Endodermal cell (in vitro differentiated cells): ENCODE measurements at places on chromosomes 11 and 22. TPM values are rescaled to one million over a fixed set of nuclear protein-coding genes. Genes with fewer than 3 reads are reported as not detected.
A peak's percentile ranks its signal among the peaks of the same experiment; 100 is the strongest.

GRCh38 chr11:106389101-106389500 lies 311.6 kb downstream of the AASDHPPT start:
- DNase-seq: no peak

Gene POU2AF1
- 0.46 to 0.97 TPM in 2 of 3 replicates, not detected in the other for total RNA-seq

- DNase-seq: no peak
Observed at GRCh38 chr11:104907521-104908185, 9.4 kb upstream of the CASP12 start.

DNA sequence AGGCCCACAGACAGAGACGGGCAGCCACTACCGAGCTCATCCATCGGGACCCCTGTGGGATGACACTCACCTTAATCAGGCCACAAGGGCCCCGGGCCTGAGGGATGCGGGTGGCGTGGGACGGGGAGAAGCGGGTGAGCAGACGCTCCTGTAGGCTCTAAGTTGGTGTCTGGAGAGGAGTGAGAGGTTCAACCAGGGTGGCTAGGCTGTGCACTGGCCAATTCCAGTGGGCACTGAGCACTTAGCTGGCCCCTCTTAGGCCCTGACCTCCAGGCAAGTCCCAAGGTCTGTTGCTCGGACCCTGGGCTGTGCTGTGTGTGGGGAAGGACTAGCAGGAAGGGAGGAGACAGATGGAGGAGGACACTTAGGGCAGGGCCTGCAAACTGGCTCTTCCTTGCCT lies 139.3 kb downstream of the ST3GAL4 start:
- peak; percentile 52 for DNase-seq

DNA sequence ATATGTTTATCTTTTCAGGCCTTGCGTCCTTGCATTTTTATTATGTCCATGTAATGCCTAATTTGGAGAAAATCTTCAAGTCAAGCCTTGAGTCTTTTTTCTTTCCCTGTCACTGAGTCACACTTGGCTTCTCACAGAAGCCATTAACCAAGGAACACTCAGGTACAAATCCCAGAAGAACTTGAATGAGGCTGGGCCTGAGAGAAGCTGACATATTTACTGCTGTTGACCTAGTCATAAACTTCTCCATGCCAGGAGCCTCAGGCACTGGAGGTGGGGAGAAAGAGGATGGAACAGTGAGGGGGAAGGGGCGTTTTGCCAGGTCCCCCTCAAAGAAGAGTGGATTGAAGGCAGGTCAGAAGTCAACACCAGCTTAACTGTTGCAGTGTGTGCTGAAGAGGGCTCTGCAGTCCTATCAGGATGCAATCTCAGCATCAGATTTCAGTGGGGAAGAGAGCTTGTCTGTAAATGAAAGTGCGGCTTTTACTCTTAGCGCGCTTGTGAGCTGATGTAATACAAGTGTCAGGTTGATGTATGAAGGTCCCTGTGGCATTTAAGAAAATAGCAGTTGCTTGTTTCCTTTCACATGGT lies 526.0 kb downstream of the ETS1 start:
- DNase-seq: no peak

DNA sequence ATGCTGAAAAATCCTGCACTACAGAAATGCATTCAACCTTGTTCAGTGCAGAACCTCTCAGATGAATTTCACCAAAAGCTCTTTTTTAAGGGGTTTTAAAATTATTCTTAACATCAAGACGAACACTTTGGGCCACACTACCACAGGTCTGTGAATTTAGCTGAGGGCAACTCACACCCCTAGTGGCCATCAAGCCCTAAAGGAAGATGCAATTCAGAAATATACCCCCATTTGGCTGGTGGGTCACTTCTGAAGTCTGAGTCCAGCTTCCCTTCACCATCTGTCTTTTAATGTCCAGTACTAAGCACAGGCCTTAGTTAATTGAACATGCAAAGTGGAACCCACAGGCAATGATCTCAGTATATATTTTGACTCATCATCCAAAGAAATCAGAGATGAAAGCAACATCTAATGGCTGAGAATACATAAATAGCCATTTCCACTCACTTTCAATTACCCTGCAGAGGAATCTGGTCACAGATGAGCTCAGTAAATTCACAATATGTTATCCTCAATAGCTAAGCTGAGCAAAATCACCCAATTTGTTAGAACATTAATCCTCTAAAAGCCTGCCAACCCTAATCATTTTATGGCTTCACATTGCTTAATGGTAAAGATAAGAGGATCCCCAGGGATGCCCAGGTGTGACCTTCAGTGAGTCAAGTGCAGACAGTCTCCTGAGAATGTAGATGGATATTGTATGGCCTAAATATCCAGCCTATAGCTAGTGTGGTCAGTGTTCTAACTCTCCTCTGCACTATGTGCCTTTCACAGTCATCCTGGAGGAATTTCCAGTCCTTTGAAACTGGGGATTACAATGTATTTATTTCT lies 50.3 kb downstream of the FAM76B start:
- no peak for DNase-seq

GRCh38 chr11:59692915-59693314 lies 20.7 kb downstream of the OR10V1 start:
- DNase-seq: no peak

DNA sequence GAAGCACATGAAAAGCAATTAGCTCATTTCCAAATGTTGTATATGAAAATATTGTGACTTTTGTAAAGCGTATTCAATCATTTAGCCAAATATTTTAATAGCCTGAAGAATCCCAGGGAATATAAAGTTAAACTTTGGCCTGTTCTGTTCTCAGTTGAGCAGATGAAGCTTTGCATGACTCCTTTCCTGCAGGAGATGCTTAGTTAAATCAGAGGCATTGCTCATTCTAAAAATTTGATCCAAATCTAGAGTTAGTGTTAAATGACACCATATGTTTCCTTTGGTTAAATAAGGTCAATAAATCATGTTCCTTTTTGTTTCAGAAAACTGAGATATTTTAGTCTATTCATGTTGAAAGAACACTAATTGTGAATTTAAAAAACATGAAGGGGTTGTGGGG lies 51.2 kb upstream of the BIRC3 start:
- no peak for DNase-seq

Gene OR51E2
- not detected in 2 replicates for total RNA-seq

DNA sequence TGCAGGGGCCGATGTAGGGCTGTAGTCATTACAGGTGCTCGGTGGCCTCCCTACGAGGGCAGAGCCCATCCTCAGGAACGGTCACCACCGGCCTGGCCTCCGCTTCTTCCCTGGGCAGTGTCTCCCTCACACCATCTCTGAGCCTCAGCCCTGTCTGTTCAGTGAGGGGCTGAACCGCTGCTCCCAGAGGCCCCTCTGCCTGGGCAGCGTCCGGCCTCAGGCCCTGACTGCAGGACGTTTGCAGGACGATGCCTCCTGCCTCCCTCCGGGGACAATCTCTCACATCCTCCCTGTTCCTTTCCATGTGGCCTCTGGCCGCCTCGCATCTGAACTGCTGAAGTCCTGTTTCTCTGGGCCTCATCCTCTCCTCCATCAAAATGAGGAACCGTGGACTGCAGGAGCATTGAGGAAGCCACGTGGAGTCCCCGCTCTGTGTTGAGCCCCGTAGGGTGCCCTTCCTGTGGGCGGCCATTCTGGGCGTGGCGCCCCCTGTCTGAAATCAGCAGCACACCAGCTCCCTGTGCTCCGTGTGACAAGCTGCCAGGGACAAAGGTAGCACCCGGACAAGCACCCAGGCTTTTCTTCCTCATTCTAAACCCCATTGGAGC lies 933.5 kb downstream of the BRD1 start:
- DNase-seq: peak; percentile 74

GRCh38 chr11:73270855-73271477 lies 1.2 kb upstream of the P2RY6 start:
- DNase-seq: peak; percentile 56
